Subcutaneous preadipocyte (primary cell): ENCODE measurements at places on chromosomes 5 and 9. TPM values are rescaled to one million over a fixed set of nuclear protein-coding genes. Genes with fewer than 3 reads are reported as not detected.

Gene TAS2R1
- not detected in 2 replicates for total RNA-seq

Gene CDH12
- total RNA-seq: not detected in 2 replicates

Gene IL5
- not detected in 2 replicates for total RNA-seq

Gene TPPP
- 0.20 TPM in 1 of 2 replicates, not detected in the other for total RNA-seq

Gene SPINK7
- not detected in 2 replicates for total RNA-seq

Gene GRXCR2
- not detected in 2 replicates for total RNA-seq

Gene DNM1
- 23.1 and 45.6 TPM in 2 replicates for total RNA-seq

Gene SAPCD2
- total RNA-seq: 6.6 and 8.2 TPM in 2 replicates

Gene NUTM2F
- not detected in 2 replicates for total RNA-seq

Gene SH3GL2
- total RNA-seq: under 0.01 TPM in 1 of 2 replicates, not detected in the other

Gene KIF4B
- total RNA-seq: under 0.01 TPM in 1 of 2 replicates, not detected in the other

Gene GPSM1
- 34.2 and 50.8 TPM in 2 replicates for total RNA-seq

Gene TCERG1
- 57.3 and 88.6 TPM in 2 replicates for total RNA-seq

Gene SELENOP
- 13.5 and 68.3 TPM in 2 replicates for total RNA-seq

Gene BTNL8
- not detected in 2 replicates for total RNA-seq

Gene CTXN3
- not detected in 2 replicates for total RNA-seq

Gene DRD1
- not detected in 2 replicates for total RNA-seq

Gene SH3PXD2B
- 53.0 and 60.6 TPM in 2 replicates for total RNA-seq

Gene NTRK2
- total RNA-seq: under 0.01 TPM in 2 replicates

Gene MLANA
- total RNA-seq: 0.20 TPM in 1 of 2 replicates, not detected in the other

Gene ABHD17B
- 14.0 and 15.1 TPM in 2 replicates for total RNA-seq

Gene HCN1
- total RNA-seq: not detected in 2 replicates

Gene LCN9
- not detected in 2 replicates for total RNA-seq

Gene BHMT
- total RNA-seq: not detected in 2 replicates

Gene BNC2
- 47.5 and 50.3 TPM in 2 replicates for total RNA-seq

Gene NLN
- 34.9 and 49.9 TPM in 2 replicates for total RNA-seq

Gene ZNF483
- 0.73 and 0.78 TPM in 2 replicates for total RNA-seq

Gene SLC6A18
- not detected in 2 replicates for total RNA-seq

Gene KCNV2
- not detected in 2 replicates for total RNA-seq

Gene SOX30
- total RNA-seq: under 0.01 TPM in 1 of 2 replicates, not detected in the other

Gene AGXT2
- not detected in 2 replicates for total RNA-seq

Gene PCDHGB4
- 5.9 and 8.8 TPM in 2 replicates for total RNA-seq

Gene SHOC1
- not detected in 2 replicates for total RNA-seq

Gene IFNK
- total RNA-seq: not detected in 2 replicates

Gene CHSY3
- 2.6 and 8.8 TPM in 2 replicates for total RNA-seq

Gene SLC45A2
- 0.20 and 0.37 TPM in 2 replicates for total RNA-seq

Gene FAM169A
- total RNA-seq: under 0.01 and 0.20 TPM in 2 replicates

Gene BTNL3
- total RNA-seq: not detected in 2 replicates

Gene GABRA6
- not detected in 2 replicates for total RNA-seq

Gene PCAT7
- not detected in 2 replicates for total RNA-seq

Gene OTULINL
- total RNA-seq: 0.37 and 0.39 TPM in 2 replicates

Gene MAN1B1
- 45.5 and 52.2 TPM in 2 replicates for total RNA-seq

Gene PCDHGC5
- 2.2 and 2.9 TPM in 2 replicates for total RNA-seq

Gene NUDT2
- total RNA-seq: 16.9 and 17.8 TPM in 2 replicates

Gene FAM153A
- total RNA-seq: not detected in 2 replicates

Gene GLRA1
- total RNA-seq: not detected in 2 replicates

Gene TEX48
- not detected in 2 replicates for total RNA-seq
